BE2C (cell line): ENCODE measurements at places on chromosomes 2 and 18.

- no peak for DNase-seq
These were observed 131.9 kb upstream of the ID2 start for GRCh38 chr2:8549942-8550341.

DNA sequence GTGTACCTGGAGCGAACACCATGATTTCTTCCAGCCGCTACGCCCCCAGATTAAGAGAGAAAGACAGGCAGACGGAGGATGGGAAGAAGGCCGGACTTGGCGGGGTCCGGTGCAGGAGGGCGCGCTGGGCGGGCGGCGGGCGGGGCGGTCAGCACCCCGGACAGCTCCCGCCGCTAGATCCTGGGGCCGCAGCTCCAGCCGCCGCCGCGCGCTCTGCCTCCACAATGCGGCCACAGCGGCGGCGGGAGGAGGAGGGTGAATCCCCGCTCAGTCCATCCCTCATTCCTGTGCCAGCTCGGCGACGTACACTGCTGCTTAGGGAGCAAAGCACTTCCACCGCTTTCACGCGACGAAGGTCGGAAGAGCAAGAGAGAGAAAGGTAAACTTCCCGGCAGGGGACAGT, at the start of gene AKAIN1:
Gene AKAIN1 (minus strand): TSS at position 226 of the 403 bp plus-strand sequence. CDS start 204 bp downstream, at position 22.
- peak; percentile 3 for DNase-seq

DNA sequence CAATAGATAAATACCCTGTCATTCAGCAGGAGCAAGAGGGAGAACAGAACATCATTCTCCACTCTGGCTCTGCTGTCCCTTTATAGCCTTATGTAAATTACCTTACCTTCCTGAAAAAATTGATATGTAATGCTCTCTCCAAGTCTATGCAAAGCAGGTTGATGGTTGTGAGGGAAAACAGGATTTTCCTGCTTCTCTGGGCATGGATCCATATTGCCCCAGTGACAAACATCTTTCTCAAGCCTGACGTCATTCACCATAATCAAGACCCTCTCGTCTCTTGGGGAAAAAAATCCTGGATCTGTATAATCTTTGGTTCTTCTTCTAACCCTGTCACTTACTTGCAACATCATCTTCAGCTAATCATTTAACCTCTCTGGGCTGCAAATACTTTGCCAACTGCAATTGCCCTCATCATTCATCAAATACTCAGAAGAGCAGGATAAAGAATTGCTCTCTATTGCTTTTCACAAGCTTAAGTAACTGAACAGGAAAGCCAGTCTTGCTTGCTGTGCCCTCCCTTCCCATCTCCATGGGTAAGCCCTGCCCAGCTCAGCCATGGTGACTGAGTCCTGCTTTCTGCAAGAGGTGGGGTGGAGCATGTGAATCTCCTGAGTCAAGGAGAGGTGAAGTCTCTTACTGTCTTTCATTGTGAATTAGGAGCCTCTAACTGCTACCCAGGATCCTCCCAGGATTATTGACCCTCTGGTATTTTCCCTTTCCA, 123.7 kb upstream of the KLF7 start:
- no peak for DNase-seq

- DNase-seq: peak; percentile 79
These were observed 7.7 kb upstream of the COL6A3 start for GRCh38 chr2:237421542-237422116.

DNA sequence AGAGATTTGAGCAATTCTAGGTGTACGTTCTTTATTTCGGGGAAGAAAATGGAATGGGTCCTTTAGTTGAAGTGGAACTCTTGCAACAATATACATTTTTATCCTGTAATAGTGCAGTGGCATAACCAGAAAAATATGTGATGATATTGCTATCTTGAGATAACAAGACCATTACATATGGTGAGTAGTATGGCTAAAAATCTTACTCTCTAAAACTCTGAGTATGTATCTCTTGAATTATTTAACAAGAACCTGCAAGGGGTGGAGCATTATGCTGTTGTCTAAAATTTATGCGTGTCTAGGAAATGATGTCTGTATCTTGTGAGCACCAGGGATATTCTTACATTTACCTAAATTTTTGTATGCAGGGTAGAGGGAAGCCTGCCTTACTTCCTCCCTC, 68.4 kb upstream of the SLC4A10 start:
- no peak for DNase-seq

GRCh38 chr2:217075268-217076057, 215.6 kb upstream of the TNP1 start:
- DNase-seq: no peak

GRCh38 chr18:79528846-79529245, 133.1 kb downstream of the NFATC1 start:
- peak; percentile 62 for DNase-seq

DNA sequence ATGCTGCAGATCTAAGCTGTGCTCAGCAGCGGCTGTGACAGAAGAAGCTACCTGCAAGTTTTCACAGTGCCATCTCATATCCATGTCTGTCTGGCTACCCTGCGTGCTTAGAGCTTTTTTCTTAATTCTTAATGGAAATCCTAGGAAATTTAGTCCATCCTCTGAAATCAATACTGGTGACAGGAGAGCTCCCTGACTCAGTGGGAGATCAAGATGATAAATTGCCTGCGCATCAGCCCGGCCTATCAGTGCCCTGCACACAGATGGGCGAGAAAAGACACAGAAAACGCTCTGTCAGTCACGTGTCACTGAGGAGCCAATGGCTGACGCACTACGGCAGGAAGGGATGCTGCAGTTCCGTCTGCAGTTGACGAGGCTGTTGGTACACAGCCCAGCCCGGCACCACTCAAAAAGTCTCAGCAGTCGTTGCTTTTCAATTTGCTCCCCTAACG, 819.6 kb upstream of the FSHR start:
- peak; percentile 73 for DNase-seq
